T-helper 1 cell (primary cell): ENCODE measurements at places on chromosomes 12 and 14.

GRCh38 chr14:75885829-75886228 is 96.0 kb downstream of the TGFB3 start:
- DNase-seq: no peak

DNA sequence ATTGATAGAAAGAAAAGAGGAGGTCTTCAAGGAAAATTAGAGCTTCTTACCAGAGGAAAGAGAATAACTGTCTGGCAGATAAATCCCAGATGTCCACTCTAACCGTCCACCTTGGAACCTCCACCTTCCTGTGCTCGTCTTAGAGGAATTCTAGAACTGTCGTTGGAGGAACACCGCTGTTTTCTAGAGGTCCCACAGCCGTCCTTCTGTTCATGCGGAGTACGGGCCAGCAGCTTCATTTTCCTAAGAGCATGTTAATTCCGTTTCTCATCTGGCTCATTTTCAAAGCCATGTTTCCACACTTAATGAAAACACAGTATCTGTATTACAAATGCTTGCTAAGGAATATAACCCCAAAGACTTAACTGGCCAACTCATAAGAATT is 107.9 kb upstream of the ESRRB start:
- DNase-seq: no peak

DNA sequence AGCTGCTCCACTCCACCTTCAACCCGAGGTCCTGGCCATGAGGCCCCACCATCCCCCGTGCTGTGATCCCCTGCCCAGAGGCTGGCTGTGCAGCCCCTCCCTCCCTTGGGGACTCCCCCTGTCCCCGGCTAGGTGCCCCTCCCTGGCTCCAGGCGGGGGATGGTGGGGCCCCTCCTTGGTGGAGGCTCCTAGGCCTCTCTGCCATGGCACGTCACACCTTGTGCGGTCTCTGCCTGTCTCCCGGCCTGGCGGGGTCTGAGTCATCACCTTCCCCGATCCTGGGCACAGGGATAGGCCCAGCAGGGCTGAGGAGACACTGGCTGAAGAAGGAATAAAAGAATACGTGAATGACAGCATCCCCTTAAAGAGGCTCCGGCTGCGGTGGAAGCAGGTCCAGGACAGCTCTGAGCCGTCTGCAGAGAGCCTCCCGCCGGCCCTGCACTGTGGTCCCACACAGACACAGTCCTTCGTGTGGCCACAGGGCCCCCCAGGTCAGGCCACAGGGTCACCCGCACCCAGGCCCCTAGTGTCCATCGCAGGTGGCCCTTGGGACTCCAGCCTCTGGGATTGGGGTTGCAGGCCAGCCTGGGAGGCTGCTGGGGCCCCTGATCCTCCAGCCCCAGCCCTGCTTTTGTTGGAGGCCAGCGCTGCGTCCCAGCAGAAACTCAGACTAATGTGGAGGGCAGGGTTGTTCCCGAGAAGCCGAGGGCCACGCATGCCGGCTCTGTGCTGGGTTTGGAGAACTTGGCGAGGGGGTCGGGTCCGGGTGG is 43.6 kb downstream of the KIF26A start:
- no peak for DNase-seq

DNA sequence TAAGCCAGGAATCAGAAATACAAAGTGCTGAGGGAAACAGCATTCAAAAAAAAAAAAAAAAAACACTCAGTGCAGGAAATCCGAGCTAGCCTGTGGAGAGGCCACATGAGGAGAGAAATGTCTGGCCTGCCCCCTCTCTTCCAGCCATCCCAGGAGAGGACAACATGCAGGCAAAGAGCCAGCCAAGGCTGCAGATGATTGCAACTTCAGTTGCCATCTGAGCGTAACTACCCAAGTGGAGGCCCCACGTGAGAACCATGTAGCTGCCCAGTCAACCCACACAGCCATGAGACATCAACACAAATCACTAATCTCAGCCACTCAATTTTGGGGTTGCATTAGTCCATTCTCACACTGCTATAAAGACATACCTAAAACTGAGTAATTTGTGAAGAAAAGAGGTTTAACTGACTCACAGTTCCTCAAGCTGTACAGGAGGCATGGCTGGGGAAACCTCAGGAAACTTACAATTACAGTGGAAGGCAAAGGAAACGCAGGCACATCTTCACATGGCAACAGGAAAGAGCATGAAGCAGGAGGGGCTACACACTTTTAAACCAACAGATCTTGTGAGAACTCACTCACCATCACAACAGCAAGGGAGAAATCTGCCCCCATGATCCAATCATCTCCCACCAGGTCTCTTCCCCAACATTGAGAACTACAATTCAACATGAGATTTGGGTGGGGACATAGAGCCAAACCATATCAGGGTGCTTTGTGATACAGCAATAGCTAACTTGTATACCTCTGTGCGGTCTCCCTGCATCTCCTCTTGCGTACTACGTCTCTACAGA is 161.1 kb downstream of the PIWIL1 start:
- DNase-seq: no peak

DNA sequence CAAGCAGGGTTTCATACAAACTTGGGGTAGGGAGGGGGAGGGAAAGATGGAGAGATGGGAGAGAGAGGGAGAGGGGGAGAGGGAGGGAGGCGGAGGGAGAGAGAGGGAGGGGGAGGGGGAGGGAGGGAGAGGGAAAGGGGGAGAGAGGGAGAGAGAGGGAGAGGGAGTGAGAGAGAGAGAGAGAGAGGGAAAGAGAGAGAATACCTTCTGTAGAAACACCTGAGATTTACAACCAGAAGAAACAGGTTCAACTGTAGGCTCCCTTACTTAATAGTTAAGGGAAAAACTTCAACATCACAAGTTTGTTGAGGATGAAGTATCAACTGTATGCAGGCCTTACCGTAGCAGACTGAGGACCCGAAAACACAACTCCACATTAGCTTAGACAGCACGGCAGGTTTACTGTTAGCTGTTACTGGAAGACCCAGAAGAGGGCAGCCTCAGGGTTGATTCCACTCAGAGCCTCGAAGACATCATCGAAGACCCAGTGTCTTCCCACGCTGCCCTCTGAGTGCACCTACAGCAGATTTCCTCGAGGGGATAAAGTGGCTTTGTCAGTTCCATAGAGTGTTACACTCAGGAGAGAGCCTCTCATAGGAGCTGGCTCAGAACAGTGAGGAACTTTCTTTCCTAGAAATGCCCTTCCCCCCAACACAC is 72.4 kb downstream of the NT5DC3 start:
- DNase-seq: no peak

GRCh38 chr12:96375170-96375569 is 25.1 kb downstream of the CDK17 start:
- DNase-seq: no peak

- DNase-seq: no peak
Observed at GRCh38 chr12:75951399-75952278, 79.9 kb downstream of the PHLDA1 start.

DNA sequence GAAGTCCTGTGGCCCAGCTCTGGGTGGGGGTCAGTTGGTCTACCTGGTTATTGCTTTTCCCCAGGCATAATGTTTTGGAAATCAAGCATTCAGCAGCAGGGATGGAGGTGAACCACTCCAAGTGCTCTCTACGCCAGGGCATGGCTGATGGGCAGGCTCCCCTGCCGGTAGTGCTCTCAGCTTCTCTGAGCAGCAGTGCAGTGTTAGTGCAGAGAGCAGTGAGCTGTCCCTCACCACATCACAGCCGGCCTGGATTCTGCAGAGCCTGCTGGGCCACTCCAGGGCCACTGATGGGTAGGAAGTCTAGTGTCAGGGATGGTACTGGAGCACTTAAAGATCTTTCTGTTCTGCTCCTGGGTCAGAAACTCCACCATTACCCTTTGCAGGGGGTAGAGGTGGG is 151.1 kb downstream of the CALM1 start:
- no peak for DNase-seq

DNA sequence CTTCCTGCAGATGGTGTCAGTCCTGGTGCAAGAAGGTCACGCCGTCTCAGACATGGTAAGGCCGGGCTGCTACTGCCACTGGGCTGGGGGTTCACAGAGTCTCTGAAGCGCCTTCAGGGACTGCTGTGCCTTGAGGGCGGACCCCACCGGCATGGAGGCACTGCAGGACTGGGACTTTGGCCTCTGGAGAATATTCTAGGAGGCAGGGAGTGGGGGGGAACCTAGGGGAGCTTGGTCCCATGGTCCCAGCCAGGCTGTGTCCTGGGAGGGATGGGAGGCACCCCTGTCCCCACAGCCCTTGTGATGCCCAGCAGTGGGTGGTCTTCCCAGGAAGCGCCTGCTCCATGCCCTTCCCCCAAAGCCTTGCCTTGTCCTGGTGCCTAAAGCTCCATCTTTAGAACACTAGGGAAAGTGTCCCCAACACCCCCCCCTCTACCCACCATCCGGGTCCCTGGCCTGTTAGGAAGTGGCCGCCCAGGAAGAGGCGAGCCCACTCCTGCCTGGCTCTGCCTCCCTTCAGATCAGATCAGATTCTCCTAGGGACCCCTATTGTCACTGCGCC is 1.5 kb downstream of the AMN start:
- no peak for DNase-seq

- DNase-seq: no peak
Observed at GRCh38 chr14:104361921-104362681, 217.5 kb upstream of the C14orf180 start.

GRCh38 chr12:101789171-101789570 is 41.6 kb downstream of the GNPTAB start:
- no peak for DNase-seq

DNA sequence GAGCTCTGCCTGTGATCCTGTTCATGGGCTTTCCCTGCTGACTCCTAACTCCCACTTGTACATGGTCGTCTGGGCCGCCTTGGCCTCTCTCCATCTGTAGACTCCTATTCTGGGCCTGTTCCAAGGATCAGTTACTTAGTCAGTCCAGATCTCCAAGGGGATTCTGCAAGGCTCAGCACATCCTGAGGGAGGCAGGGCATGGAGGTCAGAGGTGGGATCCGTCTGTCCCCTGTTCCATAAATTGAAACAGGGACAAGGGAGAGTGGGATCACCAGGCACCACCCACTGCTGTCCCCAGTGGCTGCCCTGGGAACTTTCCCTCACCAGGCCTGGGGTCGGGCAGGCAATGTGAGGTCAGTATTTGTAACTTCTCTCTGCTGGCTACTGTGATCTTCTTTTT is 43.5 kb downstream of the KCTD10 start:
- no peak for DNase-seq

DNA sequence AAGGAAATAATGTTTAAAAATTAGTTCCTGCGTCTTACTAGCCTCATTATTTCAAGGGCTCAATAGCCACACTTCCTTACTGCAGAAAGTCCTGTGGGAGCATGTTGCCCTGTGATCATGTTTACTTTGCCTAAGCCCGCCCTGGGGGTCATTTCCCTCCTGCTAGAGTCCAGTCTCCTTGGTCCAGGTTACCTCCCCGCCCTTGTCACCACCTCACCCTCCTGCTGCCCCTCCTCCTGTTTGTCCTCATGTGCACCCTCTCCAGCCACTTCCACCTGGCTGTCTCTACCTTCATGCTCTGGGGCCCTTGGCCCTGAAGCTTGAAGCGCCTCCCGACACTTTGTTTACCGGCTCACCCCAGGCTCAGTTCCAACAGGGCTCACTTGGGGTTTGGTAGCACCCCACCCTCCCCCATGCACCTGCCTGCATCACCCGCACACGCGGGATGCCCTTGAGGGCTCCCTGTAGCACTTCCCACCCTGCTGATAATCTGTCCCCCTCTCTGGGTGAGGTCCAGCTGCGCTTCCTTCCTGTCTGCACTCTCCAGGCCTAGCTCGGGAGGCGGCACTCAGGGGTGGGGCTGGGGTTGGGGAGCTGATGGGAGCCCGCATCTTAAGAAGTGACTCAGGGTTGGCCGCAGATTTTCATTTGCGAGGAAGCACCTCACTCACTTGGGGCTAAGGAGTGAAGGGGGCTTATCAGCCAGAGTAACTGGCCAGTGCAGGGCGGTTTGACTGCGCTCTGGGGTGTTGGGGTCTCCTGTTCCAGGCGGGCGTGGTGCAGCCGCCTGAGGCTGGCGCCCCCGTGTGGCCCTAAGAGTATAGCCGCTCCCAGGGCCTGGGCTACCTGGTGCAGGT is 40.1 kb downstream of the SMIM41 start:
- DNase-seq: peak; percentile 21

DNA sequence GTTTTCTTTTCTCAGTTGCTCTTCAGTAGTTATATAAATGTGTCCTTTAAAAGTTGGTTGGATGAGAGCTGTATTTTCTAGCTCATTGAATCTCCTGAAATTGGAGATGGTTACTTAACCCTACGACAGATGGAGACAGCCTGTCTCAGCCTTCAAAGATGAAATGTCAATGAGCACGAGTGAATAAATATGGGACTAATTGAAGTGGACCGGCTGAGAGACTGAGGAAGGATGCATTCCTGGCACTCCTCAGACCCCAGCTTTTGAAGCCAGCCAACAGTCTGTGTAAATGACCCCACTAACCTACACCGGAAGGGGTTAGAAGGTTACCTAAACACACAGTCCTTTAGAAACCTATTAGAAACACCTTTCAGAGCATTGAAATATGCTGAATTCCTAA is 46.6 kb downstream of the PDZRN4 start:
- no peak for DNase-seq

GRCh38 chr14:74615735-74616134 is 3.7 kb upstream of the LTBP2 start:
- no peak for DNase-seq

- DNase-seq: peak; percentile 77
Observed at GRCh38 chr14:91241863-91242262, 2.6 kb downstream of the GPR68 start.

GRCh38 chr14:100536721-100537445 is 50.3 kb downstream of the BEGAIN start:
- DNase-seq: no peak
